ENCODE measurements at places on chromosomes 12 and 14.

- DNase-seq = peak; percentile 24
Measured at GRCh38 chr12:54993181-54993835, 8.7 kb upstream of the TESPA1 start.

- DNase-seq = no peak
Measured at GRCh38 chr14:22383515-22384166, 205.4 kb downstream of the DAD1 start.

GRCh38 chr12:76560086-76560491, 518 bp upstream of the OSBPL8 start:
- no peak for DNase-seq

DNA sequence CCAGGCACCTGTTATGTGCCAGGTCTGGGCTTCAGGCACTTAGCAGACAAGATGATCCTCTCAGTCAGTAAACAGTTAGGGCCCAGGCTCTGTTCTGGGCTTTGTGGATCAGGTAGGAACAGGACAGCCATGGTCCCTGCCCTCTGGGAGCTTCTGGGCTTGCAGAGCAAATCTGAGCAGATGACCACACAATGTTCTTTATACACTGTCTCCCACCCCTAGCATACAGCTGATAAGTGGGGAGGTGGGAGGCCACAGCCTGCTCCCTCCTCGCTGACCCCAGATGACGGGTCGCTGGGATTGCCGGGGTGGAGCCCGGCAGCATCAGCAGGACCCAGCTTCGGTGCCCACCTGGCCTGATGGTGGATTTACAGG, 53.1 kb upstream of the RIN3 start:
- no peak for DNase-seq

DNA sequence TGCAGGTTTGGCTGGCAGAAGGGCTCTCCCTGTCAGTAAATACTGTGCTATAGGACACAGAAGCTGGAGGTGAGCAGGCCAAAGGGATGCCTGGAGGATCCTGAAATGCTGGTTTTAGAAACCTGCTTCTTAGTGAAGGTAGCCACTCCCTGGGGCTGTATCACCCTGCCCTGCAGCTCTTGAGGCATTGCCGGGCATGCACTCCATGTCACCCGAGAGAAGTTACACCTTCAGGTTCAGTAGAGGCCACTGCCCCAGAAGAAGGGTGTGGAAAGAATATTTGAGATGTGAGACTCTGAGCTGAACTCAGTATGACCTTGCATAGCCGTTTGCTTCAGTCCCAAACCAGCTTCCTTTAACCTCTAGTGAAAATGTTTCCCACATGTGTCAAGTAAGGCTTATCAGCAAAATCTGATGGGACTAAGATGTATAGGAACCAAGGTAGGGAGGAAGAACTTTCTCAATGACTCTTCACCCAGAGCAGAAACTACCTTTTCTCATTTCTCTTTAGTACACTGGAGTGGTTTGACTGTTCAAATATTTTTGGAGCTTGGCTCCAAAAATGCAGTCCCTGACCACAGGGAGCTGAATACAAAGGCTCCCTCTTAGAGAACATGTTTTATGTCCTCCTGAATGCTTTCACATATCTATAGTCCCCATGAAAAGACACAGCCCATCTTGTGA, 164.5 kb upstream of the DYRK2 start:
- no peak for DNase-seq

- no peak for DNase-seq
Measured at GRCh38 chr12:107490010-107490409, 195.6 kb upstream of the PWP1 start.

DNA sequence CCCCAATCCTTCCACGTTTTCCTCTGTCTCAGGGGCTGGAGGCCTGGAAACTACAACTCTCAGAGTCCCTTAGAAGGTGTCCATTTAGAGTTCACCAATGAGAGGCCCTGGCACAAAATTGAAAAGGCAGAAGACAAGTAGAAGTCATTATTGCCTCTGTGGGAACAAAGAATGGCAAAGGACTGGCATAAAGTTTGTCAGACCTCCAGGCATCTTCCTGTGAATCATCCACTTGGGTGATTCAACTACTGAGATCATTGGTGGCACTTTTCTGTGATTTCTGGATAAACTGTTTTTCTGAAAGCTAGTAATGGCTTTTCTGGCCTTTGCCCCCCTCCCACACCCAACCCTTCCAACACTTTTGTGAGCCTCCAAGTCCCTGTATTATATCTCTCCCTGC, 42.6 kb upstream of the C12orf42 start:
- DNase-seq = no peak

DNA sequence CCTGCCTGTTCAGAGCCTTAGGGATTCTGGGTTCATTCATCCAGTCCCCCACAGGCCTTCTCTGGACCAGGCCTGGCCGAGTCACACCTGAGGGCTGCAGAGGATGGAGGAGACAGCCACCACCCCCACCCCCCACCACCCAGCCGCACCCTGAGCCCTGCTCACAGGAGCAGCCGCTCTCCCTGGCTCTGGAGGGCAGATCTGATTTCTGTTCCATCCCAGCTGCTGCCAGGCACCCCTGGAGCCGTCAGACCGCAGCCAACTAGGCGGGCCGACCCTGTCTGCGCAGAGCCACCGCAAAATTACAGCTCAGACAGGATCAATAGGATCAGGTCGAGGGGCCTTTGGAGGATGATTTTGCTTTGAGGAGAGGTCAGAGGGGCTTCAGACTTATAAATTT, 154.6 kb upstream of the MYL2 start:
- DNase-seq = no peak

GRCh38 chr12:43942379-43942778, 106.5 kb downstream of the TMEM117 start:
- no peak for DNase-seq

GRCh38 chr12:27653661-27654060, 42.6 kb upstream of the REP15 start:
- no peak for DNase-seq

DNA sequence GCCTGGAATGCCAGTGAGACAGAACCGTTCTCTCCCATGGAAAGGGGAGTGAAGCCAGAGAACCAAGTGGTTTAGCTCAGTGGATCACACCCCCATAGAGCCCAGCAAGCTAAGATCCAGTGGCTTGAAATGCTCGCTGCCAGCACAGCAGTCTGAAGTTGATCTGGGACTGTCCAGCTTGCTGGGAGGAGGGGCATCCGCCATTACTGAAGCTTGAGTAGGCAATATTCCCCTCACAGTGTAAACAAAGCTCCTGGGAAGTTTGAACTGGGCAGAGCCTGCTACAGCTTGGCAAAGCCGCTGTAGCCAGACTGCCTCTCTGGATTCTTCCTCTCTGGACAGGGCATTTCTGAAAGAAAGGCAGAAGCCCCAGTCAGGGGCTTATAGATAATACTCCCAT, 374.3 kb upstream of the DCN start:
- DNase-seq = no peak

GRCh38 chr12:124334976-124335375, 40.1 kb downstream of the RFLNA start:
- DNase-seq = no peak

DNA sequence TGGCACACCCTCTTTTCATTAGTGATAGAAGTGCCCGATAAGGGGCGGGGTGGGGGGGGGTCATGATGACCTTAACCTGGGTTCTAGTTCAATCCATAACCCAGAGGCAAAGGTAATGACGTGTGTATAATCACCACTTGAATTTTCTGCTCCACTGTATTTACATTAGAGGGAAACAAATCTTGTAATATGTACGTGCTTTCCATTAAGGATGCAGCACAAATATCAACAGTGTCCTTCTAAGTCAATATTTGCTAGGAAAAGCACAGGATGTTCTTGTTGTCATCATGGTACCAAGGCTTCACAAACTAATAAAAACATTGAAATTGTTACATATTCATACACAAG, 121.2 kb upstream of the SLC38A2 start:
- DNase-seq = no peak
